ENCODE measurements at places on chromosomes 6 and 20.

GRCh38 chr20:56245761-56246160 lies 2.8 kb upstream of the MC3R start:
- DNase-seq = peak; percentile 86

GRCh38 chr20:47577314-47577713 lies 75.6 kb downstream of the NCOA3 start:
- DNase-seq = no peak

DNA sequence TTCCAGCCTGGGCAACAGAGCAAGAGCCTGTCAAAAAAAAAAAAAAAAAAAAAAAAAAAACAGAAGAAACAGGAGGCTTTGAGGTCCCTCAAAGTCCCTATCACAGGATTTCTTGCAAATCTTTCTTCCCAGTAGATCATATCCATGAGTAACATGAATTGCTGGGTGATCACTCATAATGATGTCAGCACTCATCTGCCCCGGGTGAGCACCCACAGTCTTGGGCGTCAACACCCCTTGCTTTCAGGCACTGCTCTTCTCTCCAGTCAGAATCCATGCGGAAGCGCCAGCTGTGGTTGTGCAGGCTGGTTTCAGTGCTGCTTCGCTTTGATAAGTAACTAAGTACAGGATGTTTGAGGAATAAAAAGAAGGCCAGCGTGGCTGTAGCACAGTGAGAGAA lies 40.2 kb upstream of the INSM1 start:
- DNase-seq = no peak

GRCh38 chr6:28726569-28727309 lies 197.0 kb downstream of the TRIM27 start:
- no peak for DNase-seq

DNA sequence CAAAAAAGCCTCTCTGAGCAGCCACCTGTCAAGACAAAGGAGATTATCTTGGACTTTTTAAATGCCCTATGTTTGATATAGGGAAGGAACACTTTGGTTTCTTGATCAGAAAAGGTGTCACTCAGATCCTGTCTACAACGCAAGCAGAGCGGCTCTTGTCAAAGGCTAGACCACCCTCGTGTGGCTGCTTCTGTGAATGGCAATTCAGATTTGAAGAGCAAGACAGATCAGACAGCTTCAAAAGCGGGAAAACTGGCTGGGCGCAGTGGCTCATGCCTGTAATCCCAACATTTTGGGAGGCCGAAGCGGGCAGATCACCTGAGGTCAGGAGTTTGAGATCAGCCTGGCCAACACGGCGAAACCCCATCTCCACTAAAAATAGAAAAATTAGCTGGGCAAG lies 10.1 kb upstream of the NXT1 start:
- DNase-seq = peak; percentile 87

DNA sequence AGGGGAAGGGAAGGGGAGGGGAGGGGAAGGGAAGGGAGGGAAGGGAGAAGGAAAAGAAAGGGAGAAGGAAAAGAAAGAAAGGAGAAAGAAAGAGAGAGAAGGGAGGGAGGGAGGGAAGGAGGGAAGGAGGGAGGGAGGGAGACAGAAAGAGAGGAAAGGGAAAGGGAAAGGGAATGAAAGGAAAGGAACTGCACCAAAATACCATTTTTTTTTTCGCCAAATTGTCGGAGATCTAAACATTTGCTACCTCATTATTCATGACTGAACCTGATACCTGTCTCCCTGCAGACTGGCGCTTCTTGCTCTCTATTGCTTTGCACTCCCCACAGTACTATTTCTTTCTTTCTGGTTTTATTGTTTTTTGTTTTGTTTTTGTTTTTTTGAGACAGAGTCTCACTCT lies 117.3 kb upstream of the LGSN start:
- DNase-seq = no peak

DNA sequence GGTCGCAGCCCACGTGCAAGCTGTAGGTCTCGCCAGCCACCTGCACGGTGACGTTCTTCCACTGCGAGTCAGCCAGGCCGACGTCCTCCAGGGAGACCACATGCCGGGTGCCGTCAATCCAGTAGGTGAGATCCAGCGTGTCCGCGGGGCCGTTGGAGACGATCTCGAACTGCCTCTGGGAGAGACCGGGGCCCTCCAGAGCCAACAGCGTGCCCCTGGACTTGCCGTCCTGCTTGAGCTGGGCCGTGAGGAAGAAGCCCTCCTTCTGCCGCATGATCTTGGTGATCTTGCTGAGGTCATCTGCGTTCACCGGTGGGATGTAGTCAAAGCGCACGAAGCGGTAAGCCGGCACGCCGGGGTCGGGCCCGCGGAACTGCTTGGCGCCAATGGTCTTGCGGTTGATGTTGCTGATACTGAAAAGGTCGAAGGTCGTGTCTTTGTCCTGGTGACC lies 5.1 kb downstream of the THBS2 start:
- DNase-seq = no peak

GRCh38 chr20:7137395-7138151 lies 370.1 kb downstream of the BMP2 start:
- DNase-seq = no peak

- no peak for DNase-seq
These were observed 58.6 kb upstream of the ZNF217 start for GRCh38 chr20:53652090-53652858.

DNA sequence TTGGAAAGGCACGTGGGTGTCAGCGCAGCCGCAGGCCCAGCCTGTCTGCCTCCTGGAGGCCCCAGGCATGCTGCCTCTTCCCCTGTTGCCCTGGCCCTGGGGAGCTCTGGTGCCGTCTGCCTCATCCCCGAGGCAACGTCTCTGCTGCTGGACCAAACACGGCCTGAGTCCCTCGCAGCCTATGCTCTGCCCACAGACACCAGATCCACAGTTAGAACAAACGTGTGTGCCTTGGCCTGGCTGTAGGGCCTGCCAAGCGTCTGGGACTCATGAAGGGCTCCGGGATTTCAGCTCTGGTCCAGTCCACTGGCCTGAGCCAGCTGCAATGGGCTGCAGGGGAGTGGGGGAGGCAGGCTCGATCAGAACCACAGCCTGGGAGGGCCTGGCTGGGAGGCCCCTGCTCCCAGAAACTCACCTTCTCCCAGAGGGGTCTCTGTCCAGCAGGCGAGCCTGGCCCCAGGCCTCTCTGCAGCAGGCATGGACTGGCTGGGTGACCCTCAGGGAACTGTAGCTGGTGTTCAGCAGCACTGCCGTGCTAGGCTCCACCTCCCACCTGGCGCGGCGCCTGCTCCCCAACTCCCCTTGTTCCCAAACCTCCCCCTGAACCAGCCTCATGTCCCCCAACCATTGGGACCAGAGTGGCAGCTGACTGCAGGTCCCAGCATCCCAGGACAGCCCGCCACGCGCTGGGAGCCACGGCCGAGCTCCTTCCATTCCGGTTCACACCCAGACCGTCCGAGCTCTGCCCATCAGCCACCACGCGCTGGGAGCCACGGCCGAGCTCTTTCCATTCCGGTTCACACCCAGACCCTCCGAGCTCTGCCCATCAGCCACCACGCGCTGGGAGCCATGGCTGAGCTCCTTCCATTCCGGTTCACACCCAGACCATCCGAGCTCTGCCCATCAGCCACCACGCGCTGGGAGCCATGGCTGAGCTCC lies 197.0 kb downstream of the DLL1 start:
- no peak for DNase-seq

DNA sequence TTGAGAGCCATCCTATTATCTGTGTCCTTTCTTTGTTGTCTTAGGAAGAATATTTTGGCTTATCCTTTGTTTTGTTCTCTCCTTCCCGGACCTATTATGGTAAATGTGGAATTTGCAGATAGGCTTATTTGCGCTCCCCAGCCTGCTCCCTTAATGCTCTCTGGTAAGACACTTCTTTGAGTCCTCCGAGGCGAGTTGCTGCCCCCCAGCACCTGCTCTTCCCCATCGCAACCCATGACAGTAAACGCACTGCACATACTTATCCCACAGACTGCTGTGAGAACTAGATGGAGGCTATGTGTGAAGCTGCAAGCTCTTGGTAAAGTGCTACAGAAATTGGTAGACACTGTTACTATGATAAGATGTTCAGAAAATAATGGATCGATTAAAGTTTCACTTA lies 47.0 kb upstream of the ESR1 start:
- no peak for DNase-seq

DNA sequence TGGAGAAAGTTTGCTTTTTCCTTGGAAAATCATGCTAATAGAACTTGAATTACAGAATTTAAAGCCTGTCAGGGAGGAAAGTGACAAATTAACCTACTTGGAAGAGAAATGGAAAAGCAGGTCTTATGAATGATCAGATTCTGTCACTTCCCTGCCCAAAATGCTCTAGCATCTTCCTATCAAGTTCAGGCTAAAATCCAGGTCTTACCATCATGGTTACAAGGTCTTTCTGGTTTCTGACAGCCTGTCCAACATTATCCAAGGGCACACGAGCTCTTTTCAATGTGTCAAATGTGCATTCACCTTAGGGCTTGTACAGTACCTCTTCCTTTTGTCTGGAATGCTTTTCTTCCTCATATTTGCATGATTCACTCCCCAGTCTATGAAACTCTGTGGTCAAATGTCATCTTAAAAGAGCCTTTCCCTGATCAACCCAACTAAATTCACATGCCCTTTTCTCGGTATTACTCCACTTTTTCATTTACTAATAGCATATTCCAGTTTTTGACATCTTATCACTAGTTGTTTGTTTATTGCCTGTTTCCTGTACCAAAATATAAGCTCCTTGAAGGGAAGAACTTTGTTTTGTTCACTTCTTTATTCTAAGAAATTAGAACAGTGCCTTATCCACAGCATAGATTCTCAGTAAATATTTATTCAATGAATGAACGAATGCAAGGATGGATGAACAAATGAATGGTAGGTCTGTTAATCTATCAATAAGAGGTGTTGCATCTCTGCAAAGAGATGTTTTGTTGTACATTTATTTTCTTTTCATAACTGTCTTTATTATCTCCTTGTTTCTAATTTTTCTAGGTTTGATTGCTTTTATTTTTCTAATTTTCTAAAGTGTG lies 139.5 kb downstream of the BCAS1 start:
- DNase-seq = no peak

- peak; percentile 70 for DNase-seq
These were observed 20.8 kb upstream of the MLN start for GRCh38 chr6:33824461-33825154.

GRCh38 chr20:11453430-11453829 lies 464.3 kb upstream of the BTBD3 start:
- peak; percentile 21 for DNase-seq

- DNase-seq = no peak
These were observed 47.0 kb downstream of the DLL1 start for GRCh38 chr6:170243791-170244291.

DNA sequence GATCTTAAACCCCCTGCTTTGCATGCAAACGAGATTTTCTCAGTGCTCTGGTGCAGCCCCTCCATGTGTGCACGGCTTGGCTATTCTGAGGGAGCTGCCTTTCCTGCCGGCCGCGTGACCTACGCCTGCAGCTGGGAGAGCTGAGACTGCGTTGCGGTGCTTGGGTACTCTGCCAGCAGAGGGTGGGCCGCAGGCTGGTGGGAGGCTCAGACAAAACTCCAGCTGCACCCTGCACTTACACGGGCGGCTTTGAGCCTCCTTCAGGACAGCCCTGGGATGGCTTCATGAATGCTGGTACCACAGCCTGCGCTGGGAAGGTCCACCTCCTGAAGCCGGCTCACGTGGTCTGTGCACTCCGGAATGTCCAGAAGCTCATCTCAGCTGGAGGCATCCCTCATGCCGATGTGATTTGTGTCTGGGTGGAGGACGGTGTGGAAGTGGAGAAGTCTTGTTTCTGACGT lies 223.7 kb downstream of the DLL1 start:
- no peak for DNase-seq
